NCI-H1092 (cell line): ENCODE measurements at places on chromosomes 3 and 15.

DNA sequence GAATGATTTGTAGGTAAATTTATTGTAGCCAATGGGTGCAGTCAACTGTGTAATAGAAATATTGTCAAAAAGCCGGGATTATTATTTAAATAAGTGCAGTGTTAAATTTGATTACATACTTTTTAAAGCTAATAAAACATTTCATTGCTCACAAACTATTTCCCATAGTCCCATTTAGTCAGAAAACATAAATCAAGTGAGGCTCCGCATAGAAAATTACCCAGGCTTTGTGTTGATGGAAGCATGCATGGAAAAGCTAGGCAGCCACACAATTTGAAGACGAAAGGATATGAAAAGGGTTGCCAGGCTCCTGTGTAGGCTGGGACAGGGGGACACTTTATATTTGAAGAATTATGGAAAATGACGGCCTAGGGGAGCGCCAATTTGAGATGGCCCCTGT lies 82.3 kb downstream of the LRTM1 start:
- no peak for DNase-seq

GRCh38 chr3:31840252-31840651 lies 140.8 kb downstream of the OSBPL10 start:
- no peak for DNase-seq

GRCh38 chr3:23071758-23072157 lies 131.4 kb upstream of the UBE2E2 start:
- DNase-seq, result no peak

- DNase-seq, result no peak
Observed at GRCh38 chr15:62740141-62741004, 302.2 kb upstream of the TPM1 start.

GRCh38 chr3:150022381-150023238 lies 51.9 kb upstream of the PFN2 start:
- DNase-seq, result no peak

DNA sequence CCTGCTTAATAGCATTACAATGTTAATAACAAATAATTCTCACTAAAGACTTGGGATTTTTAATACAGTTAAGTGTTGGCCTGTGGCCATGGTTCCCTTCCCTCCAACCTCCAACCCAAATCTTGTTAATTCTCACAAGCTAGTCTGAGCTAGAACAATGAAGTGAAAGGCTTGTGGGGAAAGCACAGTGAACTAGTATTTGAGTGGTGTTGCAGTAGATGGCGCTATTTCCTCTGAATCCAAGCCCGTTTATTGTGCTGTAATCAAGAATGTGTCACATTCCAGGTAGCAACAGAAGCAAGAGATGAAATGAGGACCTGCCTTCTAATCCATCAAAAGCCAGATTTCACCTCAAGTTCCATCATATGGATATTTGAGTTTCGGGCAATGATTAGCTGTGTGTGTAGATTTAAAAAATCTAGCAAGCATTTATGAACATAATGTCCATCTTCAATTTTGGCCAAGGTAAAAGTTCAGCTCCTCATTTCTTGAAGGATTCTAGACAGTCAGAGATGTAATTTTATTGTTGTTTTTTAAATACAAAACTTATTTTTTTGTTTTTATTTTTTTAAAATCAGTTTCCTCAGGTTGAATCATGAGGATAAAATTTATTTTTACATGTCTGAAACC lies 160.7 kb downstream of the SQOR start:
- peak; percentile 65 for DNase-seq

GRCh38 chr15:68582236-68582635 lies 3.4 kb downstream of the CORO2B start:
- no peak for DNase-seq

GRCh38 chr3:45491344-45491743 lies 103.0 kb downstream of the LARS2 start:
- DNase-seq, result no peak

DNA sequence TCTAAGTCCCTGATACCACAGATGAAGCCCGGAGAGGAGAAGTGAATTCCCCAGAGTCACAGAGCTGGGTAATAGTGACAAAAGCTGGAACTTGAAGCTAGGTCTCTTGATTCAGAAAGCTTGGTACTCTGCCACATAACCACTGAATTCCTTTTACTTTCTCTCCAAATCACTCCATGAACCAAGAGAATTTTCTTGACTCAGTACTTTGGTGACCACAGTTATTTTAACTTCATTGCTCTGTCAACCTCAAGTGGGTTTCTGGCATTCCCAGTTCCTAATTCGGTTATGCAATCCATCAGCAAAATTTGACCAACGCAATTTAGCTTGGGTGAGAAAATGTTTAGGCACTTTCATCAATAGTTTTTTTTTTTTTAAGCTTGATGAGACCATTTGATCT lies 61.0 kb upstream of the PPARG start:
- DNase-seq, result no peak

- no peak for DNase-seq
Observed at GRCh38 chr3:185753354-185753753, 71.5 kb downstream of the IGF2BP2 start.

- peak; percentile 10 for DNase-seq
Observed at GRCh38 chr3:55860049-55860721, 373.1 kb upstream of the WNT5A start.

DNA sequence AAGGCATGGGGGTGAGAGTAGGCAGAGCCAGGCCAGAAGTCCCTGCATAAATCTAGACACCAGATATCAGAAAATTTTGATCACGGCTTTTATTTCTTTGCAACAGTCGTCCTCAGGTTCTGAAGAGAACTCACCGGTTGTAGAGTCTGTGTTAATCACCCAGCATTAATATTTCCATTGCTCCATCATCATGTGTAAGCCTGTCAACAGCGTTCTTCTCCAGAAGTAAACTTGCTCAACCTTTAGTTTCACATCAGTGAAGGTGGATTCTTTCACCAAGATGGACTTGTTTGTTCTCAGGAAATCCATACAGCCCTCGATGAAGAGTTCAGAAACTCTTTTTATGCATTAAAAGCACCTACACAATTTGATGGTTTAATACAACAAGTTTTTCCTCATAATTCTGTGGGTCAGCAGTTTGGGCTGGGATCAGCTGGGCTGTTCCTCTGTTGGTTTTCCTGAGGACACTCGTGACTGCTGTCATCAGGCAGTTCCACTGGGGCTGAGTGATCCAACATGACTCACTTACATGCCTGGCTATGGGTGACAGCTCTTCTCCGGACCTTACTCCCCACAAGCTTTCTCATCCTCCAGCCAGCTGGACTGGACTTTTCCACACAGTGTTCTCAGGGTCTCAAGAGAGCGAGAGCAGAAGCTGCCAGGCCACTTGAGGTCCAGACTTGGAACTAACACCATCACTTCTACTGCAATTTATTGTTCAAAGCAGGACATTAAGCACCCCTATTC lies 303.4 kb downstream of the ZNF621 start:
- no peak for DNase-seq

DNA sequence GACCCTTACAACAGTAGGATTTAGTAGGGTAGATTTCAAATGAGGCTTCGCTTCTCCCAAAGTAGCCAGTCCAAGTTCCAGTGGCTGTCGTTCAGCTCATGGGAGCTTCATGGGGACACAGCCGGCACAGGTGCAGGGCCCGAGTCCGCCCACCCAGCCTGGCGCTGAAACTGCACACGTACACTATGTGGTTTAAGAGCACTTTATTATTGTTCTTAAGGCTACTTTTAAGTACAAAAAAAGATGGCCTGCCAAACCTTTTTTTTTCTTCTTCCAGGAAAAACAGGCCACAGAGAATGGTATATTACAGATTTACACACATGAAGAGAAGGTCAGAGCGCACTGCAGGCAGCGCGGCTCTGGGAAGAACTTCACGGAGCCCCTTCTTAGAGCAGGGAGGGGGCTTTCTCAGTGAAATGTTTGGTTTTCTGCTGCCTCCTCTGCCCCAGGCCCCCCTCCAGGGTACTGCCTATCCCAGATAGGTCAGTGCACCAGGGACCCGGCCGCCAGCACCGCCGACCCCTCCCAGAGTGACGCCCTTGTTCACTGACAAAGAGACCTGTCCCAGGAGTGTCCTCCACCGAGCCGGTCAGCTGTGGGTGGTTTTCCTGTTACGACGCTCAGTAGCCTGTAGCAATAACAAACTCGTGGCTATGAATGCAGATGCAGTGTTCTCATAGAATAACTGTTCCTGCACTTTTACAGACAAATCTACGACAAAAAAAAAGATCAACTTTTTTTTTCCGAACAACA lies 87.7 kb downstream of the VGLL4 start:
- no peak for DNase-seq

DNA sequence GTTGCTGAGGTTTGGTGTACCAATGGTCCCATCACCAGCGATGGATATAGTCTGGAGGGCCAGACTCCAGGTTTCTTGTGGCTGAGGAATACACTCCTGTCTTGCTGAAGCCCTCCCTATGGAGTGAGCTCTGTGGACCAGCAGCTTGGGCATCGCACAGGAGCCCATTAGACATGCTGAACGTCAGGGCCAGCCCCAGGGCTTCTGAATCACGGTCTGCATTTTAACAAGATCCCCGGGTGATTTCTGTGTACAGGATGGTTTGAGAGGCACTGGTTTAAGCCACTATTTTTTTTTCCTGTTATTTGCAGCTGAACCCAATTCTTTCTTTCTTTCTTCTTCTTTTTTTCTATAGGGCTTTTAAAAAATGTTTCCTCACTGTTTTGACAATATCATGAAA lies 69.5 kb upstream of the XCR1 start:
- DNase-seq, result no peak

DNA sequence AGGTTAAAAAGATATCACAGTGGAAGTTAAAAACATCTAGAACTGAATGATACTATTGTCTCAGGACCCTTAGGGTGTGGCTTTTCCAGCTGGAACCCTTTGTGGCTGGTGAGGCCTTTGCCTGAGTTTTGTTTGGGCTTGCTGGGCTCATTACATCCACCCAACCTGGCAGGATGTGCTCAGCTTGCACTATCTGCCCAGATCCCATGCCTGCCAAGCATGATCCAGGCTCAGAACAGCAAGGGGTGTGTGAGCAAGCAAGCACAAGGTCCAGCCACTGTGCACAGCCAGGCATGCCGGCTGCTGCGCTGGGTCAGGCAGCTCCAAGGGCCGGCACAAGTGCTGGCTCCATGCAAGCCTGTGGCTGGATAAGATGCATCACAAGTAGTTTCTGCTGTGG lies 512.7 kb upstream of the CDIN1 start:
- no peak for DNase-seq

DNA sequence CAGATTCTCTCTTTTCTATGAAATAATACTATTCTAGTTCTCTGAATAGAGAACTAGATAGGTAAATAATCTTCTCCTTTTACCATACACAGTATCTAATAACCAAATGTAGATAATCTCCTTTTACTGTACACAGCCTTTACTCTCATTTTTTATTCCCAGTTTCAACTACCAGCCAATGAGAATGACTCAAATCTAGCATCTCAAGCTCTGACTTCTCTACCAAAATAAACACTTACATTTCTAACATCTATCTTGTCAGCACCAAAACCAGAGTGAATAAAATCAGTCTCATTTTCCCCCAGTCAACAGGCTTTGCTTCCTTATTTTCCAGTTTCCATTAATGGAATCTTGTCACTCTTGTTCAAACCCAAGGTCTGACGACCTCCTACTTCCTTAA lies 36.9 kb downstream of the LRRFIP2 start:
- DNase-seq, result no peak

GRCh38 chr3:48409291-48410201 lies 20.3 kb downstream of the PLXNB1 start:
- DNase-seq, result no peak

DNA sequence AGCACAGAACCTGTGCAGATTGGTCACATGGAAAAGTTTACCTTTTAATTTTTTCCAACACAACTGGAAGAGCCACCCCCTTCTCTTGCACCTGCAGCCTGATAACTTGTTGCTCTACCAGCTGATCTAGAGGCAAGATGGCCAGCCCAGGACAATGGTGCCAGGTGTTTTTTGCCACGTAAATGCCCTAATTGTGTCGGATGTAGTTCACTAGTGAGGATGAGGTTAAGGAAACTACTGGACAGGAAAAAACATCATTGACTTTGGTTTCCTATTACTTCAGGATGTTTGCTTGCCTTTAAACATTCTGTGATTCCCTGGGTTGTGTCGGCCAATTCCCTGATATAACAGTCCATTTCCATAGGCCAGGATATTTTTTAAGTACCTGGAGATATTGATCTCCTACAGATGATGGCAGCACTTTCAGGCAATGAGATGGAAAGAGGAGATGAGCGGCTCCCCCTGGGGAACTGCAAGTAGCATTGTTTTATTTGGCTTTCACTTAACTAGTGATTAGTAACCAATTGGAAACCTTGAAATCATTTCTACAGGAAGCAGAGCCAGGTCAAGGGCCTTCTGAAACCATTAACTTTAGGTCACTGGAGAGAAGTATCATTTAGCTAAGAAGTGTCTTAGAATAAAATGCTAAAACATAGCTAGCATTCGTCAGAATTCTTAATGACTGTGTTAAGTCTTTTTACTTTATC lies 72.5 kb downstream of the OSBPL10 start:
- DNase-seq, result peak; percentile 9

GRCh38 chr3:60363817-60364216 lies 887.4 kb downstream of the FHIT start:
- no peak for DNase-seq
